Stimulated activated CD4-positive, alpha-beta T cell treated with anti-CD3 and anti-CD28 coated beads, Interleukin-1b, Interleukin-23, amount 100 ng/mL, for 1 hour (primary cell): ENCODE measurements at places on chromosomes 2 and 18.

- DNase-seq = no peak
Observed at GRCh38 chr2:19609266-19609665, 250.8 kb upstream of the OSR1 start.

- no peak for DNase-seq
Observed at GRCh38 chr2:146323564-146323963, 1521.3 kb upstream of the ACVR2A start.

GRCh38 chr2:221929259-221929658, 357.2 kb upstream of the EPHA4 start:
- DNase-seq = no peak

DNA sequence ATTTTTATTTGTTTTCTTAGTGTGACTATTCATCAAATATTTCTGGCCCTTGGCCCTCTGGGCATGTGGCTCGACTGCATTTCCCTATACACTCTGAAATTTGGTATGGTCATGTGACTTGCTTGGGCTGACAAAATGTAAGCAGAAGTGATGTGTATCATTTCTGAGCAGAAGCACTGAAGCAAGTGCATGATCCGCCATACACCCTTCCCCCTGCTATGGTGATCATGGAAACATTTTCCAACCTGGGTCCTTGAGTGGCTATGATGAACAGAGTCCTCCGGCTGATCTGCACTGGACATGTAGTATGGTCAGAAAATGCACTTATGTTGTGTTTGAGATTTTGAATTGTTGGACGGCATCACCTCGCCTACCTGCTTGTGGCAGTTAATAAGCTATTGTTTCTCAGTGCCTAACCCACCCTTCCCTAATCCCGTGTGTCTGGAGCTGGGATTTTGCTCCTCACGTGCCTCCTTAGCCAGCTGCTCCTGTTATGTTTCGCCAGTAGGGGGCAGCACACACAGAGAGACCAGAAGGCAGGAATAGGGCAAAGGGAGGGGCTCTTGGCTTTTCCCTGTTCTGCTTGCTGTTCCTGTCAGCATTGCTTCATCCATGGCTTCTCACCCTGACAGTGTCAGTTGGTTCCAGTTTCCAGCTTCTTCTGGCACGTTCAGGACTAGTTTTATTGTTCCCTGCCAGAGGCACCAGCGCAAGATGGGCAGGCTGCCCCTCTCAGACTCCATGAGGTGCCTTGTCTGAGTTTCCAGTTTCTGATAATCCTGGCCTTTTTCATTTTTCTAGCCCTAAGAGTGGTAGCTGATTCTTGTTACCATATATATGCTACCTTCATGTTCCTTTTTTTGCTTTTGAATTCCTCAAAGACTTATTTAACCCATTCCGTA, 207.4 kb downstream of the ARL6IP6 start:
- DNase-seq = no peak

DNA sequence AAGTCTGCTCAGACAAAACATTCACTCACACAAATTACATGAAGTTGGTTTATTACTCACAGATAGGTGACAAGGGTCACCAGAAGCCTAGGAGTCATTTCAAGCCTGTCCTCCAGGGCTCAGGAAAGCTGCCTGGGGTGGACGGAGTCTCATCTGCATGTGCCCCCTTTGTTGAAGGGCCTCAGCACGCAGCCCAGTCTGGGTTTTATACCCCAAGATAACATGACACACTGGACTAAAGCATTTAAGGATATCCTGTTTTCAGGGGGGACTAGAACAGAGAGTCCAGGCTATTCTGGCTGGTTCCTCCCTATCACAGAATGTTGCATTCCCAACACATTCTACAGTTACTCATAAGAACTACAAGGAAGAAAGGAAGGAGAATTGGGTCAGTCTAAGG, 164.7 kb downstream of the MREG start:
- DNase-seq = no peak

GRCh38 chr2:120964819-120965218, 229.2 kb downstream of the GLI2 start:
- no peak for DNase-seq

DNA sequence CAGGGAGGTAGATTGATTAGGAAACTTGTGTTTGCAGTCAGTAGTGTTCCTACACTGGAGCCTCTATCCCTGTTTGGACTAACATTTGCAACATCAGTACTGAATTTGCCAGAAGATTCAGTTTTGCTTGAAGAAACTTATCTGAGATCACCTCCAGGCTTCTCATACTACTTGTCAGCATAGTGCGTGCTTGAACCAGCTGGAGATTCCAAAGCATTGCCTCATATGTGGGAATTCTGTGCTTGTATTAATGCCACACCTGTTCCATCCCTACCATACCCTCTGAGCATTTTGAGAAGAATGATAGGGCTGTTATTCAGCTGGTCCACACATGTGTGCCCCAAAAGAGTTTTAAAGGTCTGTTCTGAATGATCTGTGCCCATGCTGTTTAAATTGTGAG, 148.7 kb downstream of the RAPGEF4 start:
- no peak for DNase-seq

GRCh38 chr2:26298286-26298637, 47.7 kb upstream of the SELENOI start:
- DNase-seq = no peak

DNA sequence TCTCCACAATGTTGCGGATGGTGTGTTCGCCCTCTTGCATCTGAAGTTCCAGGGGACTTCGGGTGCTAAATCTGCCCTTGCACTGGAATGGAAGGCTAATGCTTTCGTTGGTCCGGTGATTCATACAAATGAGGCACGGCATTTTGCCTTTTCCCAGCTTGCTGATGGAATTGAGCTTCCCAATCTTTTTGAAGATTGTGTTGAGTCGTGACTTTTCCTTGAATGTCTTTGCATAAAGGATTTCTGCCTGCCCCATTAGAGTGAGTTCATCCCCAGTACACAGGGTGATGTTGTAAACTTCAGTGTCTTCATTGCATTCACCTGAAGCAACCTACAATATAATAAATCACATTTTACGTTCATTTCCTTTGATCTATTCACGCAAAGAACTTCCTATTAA, 98.0 kb downstream of the MEP1B start:
- DNase-seq = no peak

GRCh38 chr2:155424518-155424917, 726.0 kb downstream of the KCNJ3 start:
- no peak for DNase-seq

DNA sequence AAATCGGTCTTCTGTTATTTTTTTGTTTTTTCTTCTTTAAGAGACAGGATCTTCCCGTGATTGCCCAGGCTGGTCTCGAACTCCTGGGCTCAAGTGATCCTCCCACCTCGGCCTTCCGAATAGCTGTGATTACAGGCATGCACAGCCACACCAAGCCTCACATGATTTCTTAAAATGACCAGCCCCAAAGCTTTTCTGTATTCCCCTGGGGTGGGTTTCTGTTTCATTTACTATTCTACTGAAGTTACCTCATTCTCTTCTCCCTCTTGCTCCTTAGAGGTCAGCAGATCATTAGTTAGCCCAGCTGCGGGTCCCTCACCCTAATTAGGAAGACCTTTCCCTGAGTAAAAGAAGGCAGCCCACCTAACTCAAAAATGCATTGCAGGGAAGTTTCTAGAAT, 27.6 kb downstream of the SLC1A4 start:
- no peak for DNase-seq

- DNase-seq = no peak
Observed at GRCh38 chr18:67553437-67553836, 36.9 kb upstream of the DSEL start.

GRCh38 chr18:12066910-12067511, 26.6 kb upstream of the ANKRD62 start:
- no peak for DNase-seq

DNA sequence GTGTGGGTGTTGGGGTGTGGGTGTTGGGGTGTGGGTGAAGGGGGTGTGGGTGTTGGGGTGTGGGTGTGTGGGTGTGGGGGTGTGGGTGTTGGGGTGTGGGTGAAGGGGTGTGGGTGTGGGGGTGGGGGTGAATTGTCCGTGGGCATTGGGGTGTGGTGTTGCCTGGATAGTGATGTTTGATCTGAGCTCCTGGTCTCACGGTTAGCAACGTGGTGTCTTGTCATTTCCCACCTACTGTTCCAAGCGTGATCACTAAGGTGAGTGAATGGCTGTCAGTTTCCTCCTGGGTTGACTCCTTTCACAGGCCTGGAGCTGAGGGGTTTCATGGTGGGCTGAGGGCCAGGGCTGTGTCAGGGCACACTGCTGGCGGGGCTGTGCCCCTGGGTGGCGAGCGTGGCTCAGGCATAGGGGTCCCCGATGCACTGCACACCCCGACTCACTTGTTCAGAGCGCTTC, 27.2 kb downstream of the RTP5 start:
- DNase-seq = no peak

DNA sequence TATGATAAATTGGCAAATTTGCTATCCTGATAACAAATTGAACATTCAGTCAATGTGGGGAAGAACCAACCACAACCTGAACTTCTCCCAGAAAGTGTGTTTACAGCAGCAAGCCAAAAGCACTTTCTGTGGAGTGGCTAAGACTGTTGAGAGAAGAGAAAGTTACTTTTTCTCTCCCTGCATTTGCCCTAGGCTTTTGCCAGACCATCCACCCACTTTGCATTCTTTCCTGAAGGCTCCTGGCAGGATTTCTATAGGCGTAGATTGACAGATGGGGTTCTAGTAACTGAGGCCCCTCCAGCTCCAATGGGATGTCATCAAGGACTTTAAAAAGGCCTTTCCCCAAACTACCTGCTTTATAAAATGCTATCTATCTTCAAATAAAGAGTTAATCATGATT, 215.2 kb downstream of the GULP1 start:
- no peak for DNase-seq

DNA sequence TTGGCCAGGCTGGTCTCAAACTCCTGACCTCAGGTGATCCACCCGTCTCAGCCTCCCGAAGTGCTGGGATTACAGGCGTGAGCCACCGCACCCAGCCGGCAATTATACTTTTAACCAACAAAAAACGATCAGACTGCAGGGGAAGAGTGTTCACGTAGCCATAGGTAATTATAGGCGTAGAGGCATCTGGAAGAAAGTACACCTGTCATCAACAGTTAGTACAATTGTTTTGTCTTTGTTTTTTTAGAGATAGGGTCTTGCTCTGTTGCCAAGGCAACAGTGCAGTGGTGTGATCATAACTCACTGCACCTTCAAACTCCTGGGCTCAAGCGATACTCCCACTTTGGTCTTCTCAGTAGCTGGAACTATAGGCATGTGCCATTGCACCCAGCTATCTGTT, 20.0 kb downstream of the ST3GAL5 start:
- no peak for DNase-seq

GRCh38 chr2:215436705-215437565, 1.1 kb upstream of the FN1 start:
- no peak for DNase-seq

DNA sequence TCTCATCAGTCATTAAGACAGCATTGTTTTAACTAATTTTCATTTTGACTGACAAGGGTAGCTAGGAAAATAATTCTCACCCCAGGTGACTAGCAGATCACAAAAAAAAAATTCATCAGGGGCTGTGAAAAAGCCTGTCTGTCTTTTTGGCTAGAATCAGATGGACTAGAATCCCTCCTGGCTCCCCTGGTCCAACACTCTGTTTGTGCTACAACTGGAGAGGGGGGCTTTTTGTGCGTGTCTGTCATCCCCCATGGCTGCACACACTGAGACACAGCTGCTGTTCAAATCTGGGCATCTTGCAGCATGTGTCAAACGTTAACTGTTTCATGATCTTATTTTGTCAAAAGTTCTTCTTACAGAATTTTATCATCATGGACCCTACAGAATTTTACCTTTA, 51.2 kb downstream of the KIAA2012 start:
- no peak for DNase-seq

- DNase-seq = no peak
Observed at GRCh38 chr2:121903037-121903689, 147.7 kb downstream of the TSN start.

GRCh38 chr2:46277431-46278190, 19.6 kb upstream of the EPAS1 start:
- no peak for DNase-seq
